Activated CD4-positive, alpha-beta T cell treated with anti-CD3 and anti-CD28 coated beads, Interleukin-2, amount 50 U/mL, for 4 hours (primary cell): ENCODE measurements at places on chromosomes 16 and 17.

DNA sequence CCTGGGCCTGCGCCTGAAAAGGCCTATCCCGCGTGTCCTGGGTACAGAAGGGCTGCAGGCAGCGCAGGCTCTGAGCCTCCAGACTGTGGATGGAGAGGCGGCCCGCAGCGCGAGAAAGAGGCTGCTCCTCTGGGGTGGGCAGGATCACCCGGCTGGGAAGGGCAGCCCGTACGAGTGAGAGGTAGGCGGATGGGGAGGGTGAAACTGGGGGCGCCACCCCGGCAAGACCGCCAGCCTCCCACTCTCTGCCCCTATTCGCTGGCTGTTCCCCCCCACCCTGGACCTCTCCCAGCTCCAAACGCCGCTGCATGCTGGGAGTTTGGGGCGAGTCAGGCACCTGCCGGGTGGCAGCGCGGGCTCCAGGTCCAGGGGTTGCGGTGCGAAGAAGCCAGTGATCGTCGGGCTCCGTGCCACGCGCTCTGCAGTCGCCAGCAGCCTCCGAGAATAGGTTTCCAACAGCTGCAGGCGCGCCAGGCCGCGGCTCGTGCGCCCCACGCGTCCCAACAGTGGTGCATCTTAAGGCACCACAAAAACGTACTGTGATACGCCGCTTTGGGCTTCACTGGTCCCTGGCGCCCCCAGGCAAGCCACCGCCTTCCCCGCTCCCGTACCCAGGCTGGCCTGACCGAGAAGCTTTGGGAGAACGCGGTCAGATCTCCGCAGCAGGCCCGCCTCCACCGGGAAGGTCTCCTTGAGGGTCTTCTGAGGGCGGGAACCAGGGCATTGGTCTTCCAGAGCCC lies 1.1 kb downstream of the NOXO1 start:
- DNase-seq = no peak

- no peak for DNase-seq
These were observed 17.6 kb downstream of the CASC3 start for GRCh38 chr17:40157973-40158372.

DNA sequence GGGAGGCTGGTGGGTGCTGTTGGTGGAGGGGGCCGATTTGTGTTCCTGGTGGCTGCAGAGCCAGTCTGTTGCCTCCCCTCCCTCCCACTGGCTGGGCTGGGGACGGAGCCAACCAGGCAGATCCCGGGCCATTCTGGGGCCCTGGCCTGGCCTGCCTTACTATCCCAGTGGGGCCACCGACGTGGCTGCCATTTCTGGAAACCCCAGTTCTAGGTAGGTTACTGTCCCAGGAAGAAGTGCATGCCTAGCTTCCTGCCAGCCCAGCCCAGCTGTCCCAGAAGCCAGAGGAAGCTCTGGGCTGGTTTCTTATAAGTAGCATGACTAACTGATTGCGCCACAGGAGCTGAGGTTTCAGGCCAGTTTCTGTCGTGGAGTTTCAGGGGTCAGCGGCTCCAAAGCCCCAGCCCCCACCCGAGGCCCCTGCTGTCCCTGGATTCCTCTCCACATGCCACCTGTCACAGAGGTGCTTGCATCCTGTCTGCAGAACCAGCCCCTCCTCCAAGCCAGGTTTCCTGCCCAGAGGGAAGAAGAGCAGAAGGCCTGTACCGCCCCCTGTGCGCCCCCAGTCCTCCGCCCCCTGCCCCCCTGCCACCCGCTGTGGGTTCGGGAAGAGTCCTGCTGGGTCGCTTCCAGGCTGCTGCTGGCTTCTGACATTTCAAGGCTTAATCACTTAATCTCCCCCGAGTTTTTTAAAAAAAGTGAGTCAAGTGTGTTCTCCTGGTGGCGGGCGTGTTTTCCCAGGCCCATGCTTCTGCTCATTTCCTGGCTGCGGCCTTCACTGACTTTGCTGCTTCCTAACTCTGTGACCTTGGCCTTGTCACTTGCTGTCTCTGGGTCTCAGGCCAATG lies 13.2 kb downstream of the IL4R start:
- no peak for DNase-seq

GRCh38 chr16:70468776-70469525 lies 14.6 kb downstream of the FCSK start:
- DNase-seq = no peak

GRCh38 chr17:55726440-55726839 lies 3.8 kb upstream of the TMEM100 start:
- DNase-seq = no peak

DNA sequence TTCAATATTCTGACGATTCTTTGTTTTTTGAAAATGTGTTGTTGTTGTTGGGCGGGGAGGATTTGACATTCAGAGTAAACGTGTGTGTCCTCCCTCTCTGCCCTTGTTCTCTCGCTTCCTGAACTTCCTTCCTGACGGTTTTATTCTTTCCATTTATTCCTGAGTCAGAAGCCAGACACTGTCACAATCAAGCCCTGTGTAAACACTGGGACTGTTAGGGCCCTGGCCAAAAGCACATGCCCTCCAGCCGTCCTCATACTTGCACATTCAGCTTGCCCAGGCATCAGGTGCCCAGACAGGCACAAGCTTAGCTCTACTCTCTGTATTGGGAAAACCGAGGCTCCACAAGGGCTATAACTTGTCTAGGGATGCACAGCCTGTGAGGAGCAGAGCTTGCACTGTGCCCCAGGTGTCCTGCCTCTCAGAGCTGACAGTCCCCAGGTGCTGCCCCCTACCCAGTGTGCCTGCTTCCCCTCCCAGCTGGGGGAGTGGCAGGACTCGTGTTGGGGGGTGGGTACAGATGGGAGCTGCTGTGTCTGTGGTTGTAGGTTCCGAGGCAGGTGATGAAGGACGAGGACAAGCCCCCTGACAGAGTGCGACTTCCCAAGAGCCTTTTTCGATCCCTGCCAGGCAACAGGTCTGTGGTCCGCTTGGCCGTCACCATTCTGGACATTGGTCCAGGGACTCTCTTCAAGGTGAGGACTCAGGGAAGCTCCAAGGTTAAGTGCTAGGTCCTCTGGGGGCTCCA lies 9.7 kb downstream of the ADGRG3 start:
- DNase-seq = no peak

- DNase-seq = no peak
These were observed 397.4 kb downstream of the NPIPA8 start for GRCh38 chr16:17939122-17939536.

GRCh38 chr17:44672479-44673093 lies 16.3 kb downstream of the MEIOC start:
- no peak for DNase-seq

DNA sequence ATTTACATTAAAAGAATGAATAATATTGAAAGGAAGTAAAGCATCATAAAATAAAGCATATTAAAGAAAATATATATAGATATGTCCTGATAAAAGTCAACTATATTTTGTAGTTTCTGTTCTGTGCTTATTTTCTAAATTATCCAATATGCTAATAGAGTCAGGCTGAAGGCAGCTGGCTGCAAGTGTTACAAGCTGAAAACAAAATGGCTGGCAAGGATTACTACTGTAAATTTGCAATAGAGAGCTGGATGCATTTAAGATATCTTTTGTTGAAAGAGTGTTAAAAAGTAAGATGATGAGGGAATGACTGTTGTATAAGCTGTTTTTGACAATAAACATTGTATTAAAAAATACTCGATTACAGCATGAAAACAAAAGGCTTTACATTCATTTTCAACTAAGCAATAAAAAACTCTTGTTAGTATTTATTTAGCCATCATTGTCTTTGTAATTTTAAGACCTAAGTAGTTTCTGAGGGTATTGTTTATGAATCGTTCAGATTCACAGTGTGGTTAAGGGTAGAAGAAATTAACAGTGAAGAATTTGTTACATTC lies 76.3 kb downstream of the TANC2 start:
- no peak for DNase-seq

DNA sequence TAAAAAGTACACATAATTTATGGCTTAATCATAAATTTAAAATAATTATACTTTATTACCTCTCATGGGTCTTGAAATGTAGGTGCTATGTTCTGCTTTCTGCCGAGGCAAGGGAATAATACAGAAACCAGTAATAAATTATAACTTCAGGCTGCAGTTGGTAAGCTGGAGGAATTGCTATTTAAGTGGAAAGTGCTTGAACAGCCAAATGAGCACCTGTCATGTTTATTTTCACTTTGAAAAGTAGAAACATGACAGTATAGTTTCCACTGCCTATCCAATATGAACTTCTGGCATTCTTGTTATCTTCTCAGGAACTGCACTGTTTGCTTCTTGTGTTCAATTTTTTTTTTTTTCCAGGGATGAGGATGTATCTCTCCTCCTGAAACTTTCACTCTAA lies 146.0 kb downstream of the FTO start:
- no peak for DNase-seq
